ENCODE measurements at places on chromosomes 3 and 15.

DNA sequence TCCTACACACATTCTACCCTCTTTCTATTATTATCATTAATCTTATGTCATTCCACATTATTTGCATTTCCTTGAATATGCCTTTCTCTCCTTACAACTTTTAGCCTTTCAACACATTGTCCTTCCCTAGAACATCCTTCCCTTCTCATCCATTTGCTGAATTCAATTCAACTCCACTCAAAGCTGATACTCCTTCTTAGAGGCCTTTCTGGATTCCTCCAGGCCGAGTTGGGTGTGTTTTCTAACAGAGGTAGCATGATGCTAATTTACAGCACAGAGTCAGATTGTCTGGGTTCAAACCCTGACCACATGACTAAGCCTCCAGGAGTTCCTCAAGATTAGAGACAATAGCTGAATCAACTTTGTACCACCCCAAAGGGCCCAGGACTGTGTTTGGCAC lies 63.4 kb upstream of the IL12A start:
- DNase-seq, result no peak

- DNase-seq, result no peak
These were observed 45.4 kb downstream of the FOXL2 start for GRCh38 chr3:138901567-138901966.

GRCh38 chr3:108818404-108818803 lies 4.2 kb upstream of the TRAT1 start:
- DNase-seq, result no peak

- no peak for DNase-seq
These were observed 1.6 kb downstream of the BTBD1 start for GRCh38 chr15:83065431-83065830.

GRCh38 chr15:32861174-32861573 lies 143.4 kb downstream of the GREM1 start:
- DNase-seq, result no peak

GRCh38 chr3:72230774-72231379 lies 445.9 kb upstream of the PROK2 start:
- DNase-seq, result no peak

DNA sequence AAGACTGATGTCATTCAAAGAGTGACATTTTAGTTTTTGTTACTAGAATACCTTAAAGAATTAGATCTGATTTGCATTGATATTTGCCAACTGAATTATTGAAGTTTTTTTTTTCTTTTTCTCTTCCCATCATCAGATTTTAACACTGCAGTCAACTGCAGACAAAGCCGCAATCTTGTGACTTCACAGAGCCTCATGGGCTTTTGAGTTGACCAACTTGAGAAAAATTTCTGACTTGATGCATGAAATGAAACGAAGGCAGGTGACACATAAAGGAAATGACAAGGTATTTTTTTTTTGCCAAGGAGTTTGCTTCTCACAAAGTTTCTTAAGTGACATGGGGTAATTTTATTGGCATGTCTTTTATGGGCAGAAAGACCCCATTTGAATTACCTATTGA lies 383.7 kb downstream of the GAP43 start:
- DNase-seq, result no peak

DNA sequence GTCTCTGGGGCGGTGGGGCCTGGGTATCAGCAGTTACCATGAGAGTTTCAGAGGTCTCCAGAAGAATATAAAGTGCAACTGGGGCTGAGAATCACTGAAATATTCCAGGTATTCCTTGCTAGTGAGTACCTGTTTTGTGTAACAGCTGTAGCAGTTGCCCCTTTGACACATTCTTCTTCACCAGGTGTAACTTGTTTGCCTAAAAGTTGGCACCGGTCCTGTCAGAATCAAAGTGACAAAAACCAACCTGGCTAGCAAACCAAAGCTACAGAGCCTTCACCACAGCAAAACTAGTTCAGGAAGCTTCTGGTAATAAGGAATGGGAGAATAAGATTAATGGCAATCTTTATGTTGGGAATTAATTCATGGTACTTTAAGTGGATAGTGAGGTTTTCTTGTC lies 296.0 kb downstream of the NAALADL2 start:
- no peak for DNase-seq

DNA sequence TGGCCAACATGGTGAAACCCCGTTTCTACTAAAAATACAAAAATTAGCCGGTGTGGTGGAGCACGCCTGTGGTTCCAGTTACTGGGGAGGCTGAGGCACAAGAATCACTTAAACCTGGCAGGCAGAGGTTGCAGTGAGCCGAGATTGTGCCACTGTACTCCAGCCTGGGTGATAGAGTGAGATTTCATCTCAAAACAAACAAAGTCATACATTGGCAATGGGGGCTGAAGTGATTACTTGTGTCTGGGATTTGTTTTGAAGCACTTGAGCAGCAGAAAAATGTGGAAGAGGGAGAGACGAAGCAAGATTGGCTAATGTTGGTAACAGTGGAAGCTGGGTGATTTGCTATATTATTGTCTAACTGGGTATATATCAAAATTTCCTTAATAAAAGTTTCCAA lies 13.4 kb upstream of the TMEM40 start:
- DNase-seq, result no peak
